Skeletal muscle cell (primary cell): ENCODE measurements at places on chromosomes 6 and 20.
A peak's percentile ranks its signal among the peaks of the same experiment; 100 is the strongest.

DNA sequence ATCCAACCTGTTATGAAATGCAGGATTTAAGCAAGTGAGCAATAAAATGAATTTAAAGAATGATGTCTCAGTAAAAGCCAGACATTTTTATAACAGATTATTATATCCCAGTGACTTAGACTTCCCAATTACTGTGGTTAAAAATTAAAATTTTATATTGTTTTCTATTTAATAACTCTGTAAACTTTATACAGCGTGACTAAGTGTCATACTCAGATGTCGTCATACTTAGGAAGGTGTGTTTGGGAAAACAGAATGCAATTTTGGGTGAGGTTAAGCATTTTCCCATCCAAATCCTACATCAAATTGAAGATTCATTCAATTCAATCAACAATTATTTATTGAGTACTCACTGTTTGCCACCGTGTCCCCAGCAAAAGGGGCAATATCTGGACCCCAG, 31.4 kb upstream of the FRMD1 start:
- no peak for DNase-seq

- DNase-seq, result peak; percentile 24
These were observed 85.7 kb upstream of the CST7 start for GRCh38 chr20:24863356-24863755.

DNA sequence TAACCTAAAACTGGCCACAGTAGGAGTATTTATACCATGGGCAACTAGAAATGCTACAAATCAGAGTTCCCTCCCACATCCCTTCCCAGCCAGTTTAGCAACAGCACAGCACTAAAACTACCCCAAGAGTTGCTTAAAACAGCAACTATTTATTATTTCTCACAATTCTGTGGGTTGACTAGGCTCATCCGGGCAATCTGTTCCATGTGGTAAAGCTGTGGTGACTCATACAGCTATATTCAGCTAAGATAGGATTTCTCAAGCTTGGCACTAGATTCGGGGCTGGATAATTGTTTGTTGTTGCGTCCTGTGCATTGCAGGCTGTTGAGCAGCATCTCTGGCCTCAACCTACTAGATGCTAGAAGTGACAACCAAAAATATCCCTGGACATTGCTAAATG, 8.6 kb upstream of the HECA start:
- peak; percentile 55 for DNase-seq

- no peak for DNase-seq
These were observed 689.7 kb upstream of the GJE1 start for GRCh38 chr6:141443032-141443431.

- no peak for DNase-seq
These were observed 1.2 kb downstream of the ANGPT4 start for GRCh38 chr20:914727-915498.

- DNase-seq, result no peak
These were observed 155.8 kb downstream of the GRM4 start for GRCh38 chr6:33990061-33990541.

- DNase-seq, result no peak
These were observed 31.2 kb downstream of the PLAGL1 start for GRCh38 chr6:143976806-143977349.

DNA sequence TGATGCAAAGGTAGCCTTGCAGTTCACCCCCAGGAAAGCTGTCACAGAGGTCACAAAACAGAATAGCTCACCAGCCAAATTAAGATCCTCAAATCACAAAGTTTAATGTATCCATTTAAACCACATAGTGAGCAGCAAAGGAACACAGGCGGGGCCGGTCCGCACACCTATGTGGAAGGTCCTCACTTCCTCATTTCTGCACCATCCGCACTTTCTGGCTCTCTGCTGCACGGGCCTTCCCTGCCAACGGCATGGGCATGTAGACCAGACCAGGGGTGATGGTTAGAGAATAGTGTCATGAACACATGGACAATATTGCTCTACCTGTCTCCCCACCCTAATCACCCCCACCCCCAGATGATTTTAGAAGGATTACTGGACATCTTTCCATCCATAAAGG, 12.1 kb upstream of the TBXT start:
- DNase-seq, result no peak

DNA sequence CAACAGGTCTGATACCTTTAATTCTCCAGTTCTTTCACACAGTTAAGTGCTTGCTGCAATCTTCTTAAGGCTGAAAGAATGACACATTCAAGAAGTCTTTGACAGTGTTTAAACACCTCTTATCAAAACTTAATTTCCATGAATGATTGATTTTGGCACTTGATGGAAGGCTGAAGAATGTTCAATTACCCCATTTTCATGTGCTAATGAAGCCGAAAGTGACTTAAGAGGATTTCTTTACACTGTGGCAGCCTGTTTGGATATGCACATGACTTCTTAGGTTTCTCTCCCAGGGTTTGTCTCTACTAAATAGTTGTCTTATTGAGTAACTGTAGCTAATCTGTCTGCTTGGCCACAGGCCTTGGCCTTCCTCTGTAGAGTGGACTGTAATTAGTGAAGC, 81.1 kb upstream of the PRDM1 start:
- no peak for DNase-seq

DNA sequence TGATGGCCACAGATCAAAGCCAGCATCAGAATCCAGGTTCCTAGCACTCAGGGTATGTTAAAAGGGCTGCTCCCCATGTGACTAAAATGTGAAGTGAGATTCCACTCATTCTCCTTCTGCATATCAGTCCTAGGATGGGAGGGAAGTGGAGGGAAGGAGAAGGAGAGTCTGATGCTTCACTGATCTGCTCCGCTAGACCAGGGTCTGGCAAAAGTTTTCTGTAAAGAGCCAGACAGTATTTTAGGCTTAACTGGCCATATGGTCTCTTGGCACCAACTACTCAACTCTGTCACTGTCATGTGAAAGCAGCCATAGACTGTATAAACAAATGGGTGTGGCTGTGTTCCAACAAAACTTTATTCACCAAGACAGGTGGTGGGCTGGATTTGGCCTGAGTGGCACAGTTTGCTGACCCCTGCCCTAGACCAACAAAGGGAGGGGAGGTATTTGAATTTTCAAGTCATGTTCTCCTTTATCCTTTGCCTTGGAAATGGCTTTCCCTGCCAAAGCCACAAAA, 22.6 kb downstream of the GHRH start:
- peak; percentile 47 for DNase-seq

DNA sequence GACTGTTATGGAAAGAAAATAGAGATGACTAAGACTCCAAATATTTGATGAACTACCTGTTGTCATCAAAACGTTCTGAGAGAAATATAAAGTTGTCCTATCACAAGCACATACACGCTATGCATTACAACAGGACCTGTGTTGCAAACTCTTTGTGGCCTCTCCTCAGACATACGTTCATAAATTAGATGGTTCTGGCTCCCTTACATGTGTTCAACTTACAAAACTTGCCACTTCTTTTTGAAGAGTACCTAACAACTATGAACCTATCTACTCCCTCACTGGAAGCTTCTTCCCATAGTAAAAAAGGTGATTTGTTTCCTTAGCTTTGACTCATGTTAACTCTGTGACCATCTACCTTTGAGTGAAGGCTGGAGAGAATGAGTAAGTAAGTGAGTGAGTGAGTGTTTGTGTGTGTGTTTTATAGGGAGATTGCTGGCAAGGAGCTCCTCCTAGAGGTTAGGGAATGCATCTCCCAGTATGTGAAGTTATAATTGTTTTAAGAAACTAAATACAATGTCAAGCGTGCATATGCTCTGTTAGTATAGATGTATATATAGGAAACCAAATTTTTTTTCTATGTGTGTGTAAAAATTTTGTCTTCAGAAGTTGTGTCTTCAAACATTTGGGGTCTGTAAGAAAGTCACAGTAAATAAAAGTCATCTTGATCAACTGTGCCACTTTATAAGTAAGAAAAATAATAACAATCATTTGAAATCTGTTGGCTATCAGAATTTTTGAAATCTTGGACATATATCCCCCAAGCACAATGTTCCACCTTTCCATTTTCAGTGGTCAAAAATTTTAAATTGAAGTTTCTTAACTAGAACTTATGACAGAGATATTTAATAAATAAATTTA, 1211.1 kb upstream of the GJE1 start:
- peak; percentile 78 for DNase-seq

- DNase-seq, result no peak
These were observed 704.8 kb upstream of the SLC35B3 start for GRCh38 chr6:9140172-9140571.

GRCh38 chr6:147226163-147226724, 22.0 kb downstream of the STXBP5 start:
- no peak for DNase-seq

DNA sequence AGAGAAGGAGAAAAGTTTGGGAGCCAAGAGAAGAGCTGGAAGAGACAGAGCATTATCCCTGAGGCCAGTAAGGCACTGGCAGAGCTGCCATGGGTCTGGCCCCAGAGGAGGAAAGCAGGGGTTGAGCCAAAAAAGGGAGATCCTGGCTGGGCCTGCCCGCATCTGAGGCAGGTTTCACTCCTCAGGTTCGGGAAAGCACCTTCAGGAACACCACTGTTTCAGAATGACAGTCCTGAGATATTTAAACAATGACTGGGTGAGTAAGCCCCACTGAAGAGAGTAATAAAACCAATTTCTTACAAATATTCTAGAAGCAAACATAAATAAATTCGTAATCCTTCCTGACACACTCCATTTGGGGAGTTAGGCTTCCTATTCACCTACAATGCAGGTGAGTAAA, 152.2 kb downstream of the BACH2 start:
- DNase-seq, result no peak

DNA sequence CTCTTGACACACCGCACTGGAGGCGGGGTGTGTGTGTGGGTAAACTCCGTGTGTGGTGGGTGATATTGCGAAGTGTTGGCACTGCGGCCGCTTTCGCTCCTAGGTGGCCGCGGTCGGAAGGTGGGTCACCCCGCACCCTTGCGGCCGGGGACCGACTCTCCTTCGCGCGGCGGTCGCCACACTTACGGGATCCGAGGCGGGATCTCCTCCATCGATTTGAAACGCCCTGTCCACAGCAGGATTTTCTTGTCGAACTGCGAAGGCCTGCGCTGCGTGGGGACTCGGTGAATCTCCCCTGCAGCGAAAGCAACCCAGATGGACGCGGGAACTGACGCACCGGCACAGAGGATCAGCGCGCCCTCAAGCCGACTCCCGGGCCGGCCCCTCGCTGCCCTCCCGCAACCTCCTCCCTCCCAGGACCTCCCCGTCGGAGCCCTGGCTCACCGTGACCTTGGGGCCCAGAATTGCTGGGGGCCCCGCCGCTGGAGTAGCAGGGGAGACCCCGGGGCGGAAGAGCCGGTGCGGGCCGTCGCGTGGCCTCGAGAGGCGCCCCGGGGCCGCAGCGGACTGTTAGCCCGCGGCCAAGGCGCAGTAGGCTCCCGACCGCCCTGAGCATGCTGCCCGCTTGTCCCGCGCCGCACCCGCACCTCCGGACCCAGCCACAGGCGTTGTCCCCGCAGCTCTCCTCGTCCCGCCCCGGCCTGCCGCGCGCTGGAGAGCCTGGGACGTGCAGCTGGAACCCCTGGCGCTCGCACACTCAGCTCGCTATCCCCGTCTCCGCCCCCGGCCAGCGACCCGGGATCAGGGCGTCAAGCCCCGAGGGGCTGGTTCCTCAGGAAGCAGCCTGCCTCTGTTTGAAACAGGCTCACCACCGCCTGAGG, at the start of gene FAM162B:
TSS of gene FAM162B (minus strand) at position 759 of the 881 bp plus-strand sequence. CDS start at position 616, 143 bp downstream.
- no peak for DNase-seq

- no peak for DNase-seq
These were observed 3.0 kb upstream of the ABCF1 start for GRCh38 chr6:30568245-30568644.

DNA sequence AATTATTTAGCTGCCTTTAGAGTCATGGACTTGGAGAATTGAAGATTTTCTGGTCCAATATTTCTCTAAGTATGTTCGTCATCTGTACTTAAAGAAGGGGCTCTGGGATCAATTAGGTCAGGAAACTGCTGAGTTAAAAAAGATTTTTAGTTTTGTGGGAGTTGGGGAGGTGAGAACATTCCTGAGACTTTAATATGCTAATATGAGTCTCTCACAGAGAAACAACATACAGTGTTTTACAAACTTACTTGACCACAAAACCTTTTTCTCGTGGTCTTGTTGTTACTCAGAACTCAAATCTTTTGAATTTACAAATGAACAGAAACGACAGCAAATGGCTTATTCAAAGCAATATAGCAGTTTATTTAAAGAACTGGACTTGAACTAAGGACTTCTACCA, 67.9 kb downstream of the LIN28B start:
- no peak for DNase-seq

DNA sequence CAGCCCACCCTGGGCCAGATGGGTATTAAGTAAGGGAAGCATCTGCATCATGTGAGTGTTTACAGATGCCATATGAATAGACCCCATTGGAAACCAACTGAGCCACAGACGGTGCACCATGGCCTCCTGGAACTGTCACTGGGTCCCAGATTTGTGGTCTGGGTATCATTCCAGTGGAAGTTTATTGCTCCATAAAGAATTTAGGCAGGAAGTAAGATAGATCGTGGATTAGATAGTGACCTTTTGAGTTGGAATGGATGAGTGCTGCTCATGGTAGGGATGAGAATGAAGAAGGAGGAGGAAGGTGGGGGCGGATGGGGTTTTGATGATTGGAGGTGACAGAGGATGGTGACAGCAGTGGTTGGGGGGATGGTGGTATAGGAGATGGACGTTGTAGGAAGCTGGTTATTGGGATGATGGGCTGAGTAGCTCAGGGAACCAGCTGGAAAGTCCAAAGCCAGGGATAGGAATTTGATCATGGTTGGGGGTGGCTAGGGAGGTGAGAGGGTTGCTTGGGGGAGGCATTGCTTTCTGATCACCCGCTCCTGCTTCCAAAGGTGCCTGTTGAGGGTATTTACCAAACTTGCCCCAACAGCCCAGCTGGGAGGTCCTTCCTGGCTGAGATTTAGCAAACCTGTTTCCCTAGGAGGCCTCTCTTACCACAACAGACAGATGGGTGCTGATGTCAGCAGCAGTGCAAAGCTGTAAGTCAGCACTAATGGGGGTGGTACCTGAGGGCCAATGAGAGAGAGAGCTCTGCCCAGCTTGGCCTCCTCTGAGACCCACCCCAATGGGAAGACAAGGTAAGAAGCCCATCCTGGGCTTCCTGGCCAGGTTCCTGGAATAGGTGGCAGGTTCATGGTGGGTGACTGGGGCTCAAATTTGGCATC, 78.0 kb downstream of the VEGFA start:
- no peak for DNase-seq

- DNase-seq, result no peak
These were observed 56.2 kb downstream of the PYGB start for GRCh38 chr20:25304025-25304549.

DNA sequence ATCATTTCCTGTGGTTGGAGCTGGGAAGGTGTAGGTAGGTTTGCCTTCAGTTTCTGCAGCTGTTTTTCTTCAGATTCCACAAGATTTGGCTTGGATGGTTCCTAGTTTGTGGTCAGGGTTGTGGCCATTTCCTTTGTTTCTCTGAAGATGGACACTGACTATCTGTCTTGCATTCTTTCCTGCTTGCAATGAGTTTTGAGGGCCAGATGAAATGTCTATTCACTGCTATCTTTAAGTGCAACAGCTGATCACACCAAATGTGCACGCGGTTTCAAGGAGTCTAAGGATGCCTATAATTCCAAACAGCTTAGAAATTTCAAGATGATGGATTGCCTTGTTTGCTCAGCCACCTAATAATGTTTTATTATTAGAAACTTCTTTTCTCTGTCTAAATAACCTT, 28.4 kb downstream of the IL20RA start:
- peak; percentile 58 for DNase-seq
